Thoracic aorta (tissue), 2 donors: ENCODE measurements at places on chromosomes 5 and 9. TPM values are rescaled to one million over a fixed set of nuclear protein-coding genes. Genes with fewer than 3 reads are reported as not detected.

TAF11L10 gene
- total RNA-seq = not detected

SLC4A9 gene
- not detected for total RNA-seq

RASA1 gene
- 37.0 TPM for total RNA-seq

CMYA5 gene
- 5.6 TPM for total RNA-seq

HTR1A gene
- total RNA-seq = 0.78 TPM

C9 gene
- not detected for total RNA-seq

DNA sequence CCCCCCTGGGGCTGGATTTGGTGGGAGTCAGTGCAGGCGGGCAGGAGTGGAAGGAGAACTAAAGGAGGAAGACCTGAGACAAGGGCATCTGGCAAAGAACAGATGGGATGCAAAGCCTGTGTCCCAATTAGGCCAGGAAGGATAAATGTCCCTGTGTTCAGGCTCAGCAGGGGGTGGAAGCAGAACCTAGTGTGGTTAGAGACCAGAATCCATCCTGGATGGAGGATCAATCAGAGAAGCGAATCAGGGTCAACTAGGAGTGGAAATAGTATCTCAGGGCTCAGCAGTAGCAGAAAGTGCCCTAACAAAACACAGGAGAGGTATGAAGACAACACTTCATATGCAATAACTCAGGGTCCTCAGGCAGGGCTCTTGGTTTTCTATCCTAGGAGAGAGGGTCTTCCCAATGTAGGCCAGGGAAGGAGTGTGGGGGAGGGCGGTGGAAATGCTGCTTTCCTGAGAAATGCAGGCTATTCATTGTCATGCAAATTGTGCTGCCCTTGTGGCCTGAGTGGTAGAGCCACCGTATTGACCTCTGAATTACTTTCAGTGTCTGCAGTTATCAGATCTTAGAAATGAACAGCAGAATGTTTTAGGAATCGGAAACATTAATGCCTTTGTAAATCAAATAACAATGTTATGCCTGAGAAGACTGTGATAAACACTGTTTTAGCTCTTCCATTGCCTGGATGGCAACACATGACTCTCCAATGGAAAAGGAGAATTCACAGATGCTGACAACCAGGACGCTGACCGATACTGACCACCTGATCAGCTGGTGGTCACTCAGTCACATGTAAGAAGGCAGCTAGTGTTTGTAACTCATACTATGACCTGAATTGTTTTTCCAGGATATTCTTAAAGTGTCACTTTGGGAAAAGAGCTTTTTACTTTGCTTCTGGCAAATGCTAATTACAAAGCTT lies 323.6 kb downstream of the SEMA5A start:
- no peaks in the 10 kb centered on the region for H3K27me3 ChIP-seq
- H3K4me1 ChIP-seq = no peaks in the 10 kb centered on the region
- H3K4me3 ChIP-seq = no peak overlapping the region

DNA sequence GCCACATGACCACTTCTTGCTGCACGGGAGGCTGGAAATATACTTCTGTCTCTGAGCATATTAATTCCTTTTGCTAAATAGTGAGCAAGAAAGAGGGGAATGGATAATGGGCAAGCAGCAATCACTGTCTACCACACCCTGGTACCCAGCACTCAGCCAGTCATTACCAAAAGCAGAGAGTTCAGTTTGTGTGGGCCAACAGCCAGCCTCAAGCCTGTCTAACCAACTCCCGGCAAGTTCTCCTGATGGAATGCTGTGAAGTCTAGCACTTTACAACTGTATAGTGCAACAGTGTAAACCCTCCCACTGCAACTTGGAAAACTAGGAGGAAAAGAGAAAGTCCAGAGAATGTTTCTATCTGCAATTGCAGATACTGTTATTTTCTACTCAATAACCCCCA lies 47.8 kb downstream of the PLK2 start:
- DNase-seq = no peak
- H3K4me1 ChIP-seq = peaks cover 7% of the 10 kb centered on the region
- no peak overlapping the region for H3K4me3 ChIP-seq

GRCh38 chr9:91647371-91647770 lies 223.7 kb upstream of the NFIL3 start:
- no peak overlapping the region for H3K4me3 ChIP-seq
- no peaks in the 10 kb centered on the region for H3K27me3 ChIP-seq
- H3K27ac ChIP-seq = no peak overlapping the region

DNA sequence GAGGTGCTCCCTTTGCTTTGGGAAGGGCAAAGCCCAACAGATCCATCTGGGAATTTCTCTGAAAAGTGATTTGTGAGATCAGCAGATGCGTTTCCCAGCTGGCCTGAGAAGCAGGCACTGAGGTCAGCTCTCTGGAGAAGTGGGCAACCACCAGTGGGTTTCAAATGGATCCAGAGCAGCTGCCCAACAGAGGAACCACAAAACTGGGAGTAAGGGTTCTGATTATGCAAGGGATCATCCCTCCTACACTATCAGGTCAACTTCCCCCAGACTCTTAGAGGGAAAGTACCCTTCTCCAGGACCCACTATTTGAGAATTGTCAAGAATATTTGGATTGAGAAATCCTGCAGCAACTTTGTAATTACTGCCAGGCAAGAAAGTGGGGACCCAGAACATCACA lies 21.7 kb downstream of the CCL28 start:
- no peaks in the 10 kb centered on the region for H3K27me3 ChIP-seq
- no peak overlapping the region for H3K27ac ChIP-seq
- DNase-seq = no peak
- no peaks in the 10 kb centered on the region for H3K4me1 ChIP-seq

DNA sequence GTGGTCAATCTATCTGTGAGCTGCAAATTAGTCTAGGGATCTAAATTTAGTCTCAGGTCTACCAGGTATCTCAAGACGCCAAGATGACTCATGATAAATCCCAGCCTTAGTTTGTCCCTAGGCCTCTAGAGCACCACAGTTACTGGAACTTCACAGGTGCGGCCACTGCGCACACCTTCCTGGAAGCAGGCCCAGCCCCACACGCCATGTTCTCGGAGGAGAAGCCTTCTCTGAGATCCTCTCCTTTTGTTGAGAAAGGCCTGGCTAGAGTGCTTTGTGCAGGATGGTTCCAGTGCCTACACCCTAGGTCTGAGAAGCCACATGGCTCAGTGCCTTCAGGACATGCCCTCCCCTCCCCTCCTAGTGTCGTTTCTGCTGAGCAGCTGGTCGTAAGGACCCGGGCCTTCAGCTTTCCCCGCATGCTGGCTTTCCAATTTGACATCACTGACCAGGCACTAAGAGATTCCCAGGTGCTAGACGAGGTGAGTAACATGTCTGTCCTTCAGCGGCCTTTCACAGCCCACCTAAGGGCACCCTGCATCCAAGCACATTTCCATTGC lies 51.9 kb downstream of the IPPK start:
- H3K27ac ChIP-seq = peak overlapping the region; percentile 83
- no peak for DNase-seq
- H3K4me1 ChIP-seq = peaks cover 70% of the 10 kb centered on the region
- peaks cover 4% of the 10 kb centered on the region for H3K36me3 ChIP-seq
- H3K27me3 ChIP-seq = no peaks in the 10 kb centered on the region
- no peak overlapping the region for H3K4me3 ChIP-seq

DNA sequence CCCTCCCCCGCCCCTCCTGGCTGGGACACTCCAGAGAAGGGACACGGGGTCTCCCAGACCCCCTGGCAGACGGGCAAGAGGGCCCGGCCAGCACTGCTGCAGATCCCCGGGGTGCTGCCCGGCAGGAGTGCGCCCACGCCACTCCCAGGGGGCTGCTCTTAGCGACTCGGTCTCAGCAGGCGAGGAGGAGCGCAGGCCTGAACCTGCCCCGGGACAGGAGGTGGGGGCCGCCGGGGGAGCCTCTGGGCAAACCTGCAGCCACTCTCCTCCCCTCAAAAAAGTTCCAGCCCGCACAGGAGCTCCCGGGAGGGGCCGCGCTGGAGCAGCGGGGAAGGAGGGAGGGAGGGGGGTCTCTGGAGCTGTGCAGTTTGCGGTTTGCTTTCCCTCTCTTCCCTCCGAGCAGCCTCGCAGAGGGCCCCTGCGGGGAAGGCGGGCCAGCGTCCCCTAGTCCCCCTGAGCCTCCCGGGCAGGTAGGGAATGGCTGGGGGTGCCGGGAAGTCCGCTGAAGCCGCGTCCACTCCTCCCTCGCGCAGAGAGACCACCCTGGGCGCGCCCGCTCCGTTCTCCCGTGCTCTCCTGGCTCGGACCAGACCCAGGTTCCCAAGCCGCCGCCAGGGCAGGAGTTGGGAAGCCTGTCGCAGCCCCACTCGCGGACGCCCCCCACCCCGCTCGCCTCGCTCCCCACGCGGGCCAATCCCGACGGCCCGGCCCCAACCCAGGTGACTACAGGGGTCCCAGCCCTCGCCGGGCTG lies 44.2 kb downstream of the NACC2 start:
- peaks cover 38% of the 10 kb centered on the region for H3K4me1 ChIP-seq
- H3K4me3 ChIP-seq = peak overlapping the region; percentile 76
- peaks cover 16% of the 10 kb centered on the region for H3K36me3 ChIP-seq
- H3K27ac ChIP-seq = peak overlapping the region; percentile 63
- no peaks in the 10 kb centered on the region for H3K27me3 ChIP-seq
- no peak for DNase-seq

DNA sequence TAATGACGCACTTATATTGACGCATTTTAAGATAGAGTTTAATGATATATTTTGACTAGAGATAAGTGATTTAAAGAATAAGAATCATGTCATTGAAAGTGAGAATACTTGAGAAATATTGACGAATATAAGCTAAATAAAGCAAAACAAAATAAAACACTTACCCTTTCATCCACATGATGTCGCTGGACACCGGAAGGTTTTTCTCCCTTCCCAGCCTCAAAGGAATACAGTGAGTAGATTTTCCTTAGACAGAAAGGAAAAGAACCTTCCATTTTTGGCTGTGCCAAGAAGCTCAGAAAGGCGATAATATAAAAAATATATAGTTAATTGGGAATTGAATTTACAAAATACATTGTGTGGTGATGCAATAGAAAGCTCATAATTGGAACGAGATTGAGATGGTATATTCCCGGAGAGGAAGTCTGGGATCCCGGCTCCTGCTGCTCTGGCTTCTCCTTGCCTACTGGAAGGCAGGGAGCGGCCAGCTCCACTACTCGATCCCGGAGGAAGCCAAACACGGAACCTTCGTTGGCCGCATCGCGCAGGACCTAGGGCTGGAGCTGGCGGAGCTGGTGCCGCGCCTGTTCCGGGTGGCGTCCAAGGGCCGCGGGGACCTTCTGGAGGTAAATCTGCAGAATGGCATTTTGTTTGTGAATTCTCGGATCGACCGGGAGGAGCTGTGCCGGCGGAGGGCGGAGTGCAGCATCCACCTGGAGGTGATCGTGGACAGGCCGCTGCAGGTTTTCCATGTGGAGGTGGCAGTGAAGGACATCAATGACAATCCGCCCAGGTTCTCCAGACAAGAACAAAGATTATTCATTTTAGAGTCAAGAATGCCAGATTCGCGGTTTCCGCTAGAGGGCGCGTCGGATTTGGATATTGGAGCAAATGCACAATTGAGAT lies at the start of gene PCDHA5:
PCDHA5 (plus strand) TSS at position 239 of the 906 bp plus-strand sequence.
- no peak within 1 kb of the TSS for H3K27ac ChIP-seq
- H3K4me3 ChIP-seq = no peak within 1 kb of the TSS
- no peaks in the 10 kb centered on the region for H3K36me3 ChIP-seq

GRCh38 chr5:10885026-10885425 lies 124.0 kb upstream of the DAP start:
- no peak for DNase-seq
- no peaks in the 10 kb centered on the region for H3K27me3 ChIP-seq
- no peaks in the 10 kb centered on the region for H3K4me1 ChIP-seq
- no peaks in the 10 kb centered on the region for H3K36me3 ChIP-seq
- no peak overlapping the region for H3K27ac ChIP-seq
- no peak overlapping the region for H3K4me3 ChIP-seq

DNA sequence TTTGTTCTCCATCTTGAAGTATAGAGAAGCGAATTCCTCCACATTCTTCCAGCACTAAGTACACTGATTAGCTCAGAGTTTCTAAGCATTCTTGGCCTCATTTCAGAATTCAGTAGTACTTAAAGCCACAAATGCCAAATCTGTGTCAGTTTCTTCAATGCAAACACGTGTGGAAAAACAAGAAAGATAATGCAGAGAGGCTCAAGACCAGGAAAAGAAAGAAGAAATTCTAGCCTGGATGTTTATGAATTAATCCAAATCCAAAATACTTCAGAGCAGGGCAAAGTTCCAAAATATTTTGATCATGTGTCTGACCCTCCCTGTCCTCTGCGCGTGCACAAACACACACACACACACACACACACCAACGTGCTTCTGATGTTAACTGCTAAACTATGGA lies 457.6 kb downstream of the SLCO4C1 start:
- no peak overlapping the region for H3K27ac ChIP-seq
- H3K36me3 ChIP-seq = no peaks in the 10 kb centered on the region
- peaks cover 9% of the 10 kb centered on the region for H3K4me1 ChIP-seq

DNA sequence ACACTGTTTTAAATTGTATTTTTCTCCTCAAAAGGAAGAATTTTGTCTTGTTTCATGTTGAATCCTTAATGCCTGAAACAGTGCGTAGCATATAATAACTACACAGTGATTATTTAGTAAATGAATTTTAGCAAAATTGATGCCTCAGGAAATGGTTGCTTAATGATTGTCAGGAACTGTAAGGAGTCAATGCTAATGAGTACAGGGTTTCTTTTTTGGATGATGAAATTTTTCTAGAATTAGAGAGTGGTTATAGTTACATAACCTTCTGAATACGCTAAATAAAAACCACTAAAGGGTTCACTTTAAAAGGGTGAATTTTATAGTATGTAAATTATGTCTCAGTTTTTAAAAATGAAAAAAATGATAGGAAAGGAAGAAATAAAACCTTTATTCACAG lies 14.9 kb downstream of the FAM151B start:
- DNase-seq = no peak
- H3K4me3 ChIP-seq = no peak overlapping the region
- no peaks in the 10 kb centered on the region for H3K36me3 ChIP-seq
- H3K27me3 ChIP-seq = no peaks in the 10 kb centered on the region
- H3K4me1 ChIP-seq = no peaks in the 10 kb centered on the region

- DNase-seq = no peak
- H3K27me3 ChIP-seq = no peaks in the 10 kb centered on the region
These were observed 220.2 kb downstream of the EFNA5 start for GRCh38 chr5:107450531-107450930.

DNA sequence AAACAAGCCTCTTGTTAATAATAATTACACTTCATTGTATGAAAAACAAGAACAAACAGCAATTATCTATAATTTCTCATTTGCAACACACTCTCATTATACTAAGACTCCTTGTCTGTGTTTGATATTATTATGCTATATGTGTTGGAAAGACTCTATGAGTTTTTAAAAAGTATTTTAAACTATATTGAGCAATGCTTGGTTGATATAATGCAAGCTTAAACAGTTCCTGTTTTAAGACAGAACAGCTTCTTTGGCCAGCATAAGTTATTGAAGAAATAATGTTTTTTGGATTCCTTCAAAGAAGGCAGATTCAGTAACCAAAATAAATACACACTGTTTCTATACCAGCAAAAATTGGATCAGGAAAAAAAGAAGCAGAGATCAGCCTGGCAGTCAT lies 871.4 kb downstream of the MAT2B start:
- no peaks in the 10 kb centered on the region for H3K4me1 ChIP-seq
- H3K27ac ChIP-seq = no peak overlapping the region
- no peaks in the 10 kb centered on the region for H3K36me3 ChIP-seq
- no peak overlapping the region for H3K4me3 ChIP-seq
- DNase-seq = no peak
- H3K27me3 ChIP-seq = no peaks in the 10 kb centered on the region

GRCh38 chr9:6869081-6869948 lies 111.5 kb downstream of the KDM4C start:
- H3K27me3 ChIP-seq = no peaks in the 10 kb centered on the region
- peaks cover 6% of the 10 kb centered on the region for H3K4me1 ChIP-seq
- no peak overlapping the region for H3K27ac ChIP-seq
- H3K4me3 ChIP-seq = no peak overlapping the region
- no peak for DNase-seq

- H3K4me3 ChIP-seq = no peak overlapping the region
- no peaks in the 10 kb centered on the region for H3K36me3 ChIP-seq
- no peaks in the 10 kb centered on the region for H3K4me1 ChIP-seq
- H3K27me3 ChIP-seq = no peaks in the 10 kb centered on the region
These were observed 17.2 kb upstream of the DIRAS2 start for GRCh38 chr9:90659650-90660364.
